ENCODE measurements at places on chromosomes 7 and 10.

DNA sequence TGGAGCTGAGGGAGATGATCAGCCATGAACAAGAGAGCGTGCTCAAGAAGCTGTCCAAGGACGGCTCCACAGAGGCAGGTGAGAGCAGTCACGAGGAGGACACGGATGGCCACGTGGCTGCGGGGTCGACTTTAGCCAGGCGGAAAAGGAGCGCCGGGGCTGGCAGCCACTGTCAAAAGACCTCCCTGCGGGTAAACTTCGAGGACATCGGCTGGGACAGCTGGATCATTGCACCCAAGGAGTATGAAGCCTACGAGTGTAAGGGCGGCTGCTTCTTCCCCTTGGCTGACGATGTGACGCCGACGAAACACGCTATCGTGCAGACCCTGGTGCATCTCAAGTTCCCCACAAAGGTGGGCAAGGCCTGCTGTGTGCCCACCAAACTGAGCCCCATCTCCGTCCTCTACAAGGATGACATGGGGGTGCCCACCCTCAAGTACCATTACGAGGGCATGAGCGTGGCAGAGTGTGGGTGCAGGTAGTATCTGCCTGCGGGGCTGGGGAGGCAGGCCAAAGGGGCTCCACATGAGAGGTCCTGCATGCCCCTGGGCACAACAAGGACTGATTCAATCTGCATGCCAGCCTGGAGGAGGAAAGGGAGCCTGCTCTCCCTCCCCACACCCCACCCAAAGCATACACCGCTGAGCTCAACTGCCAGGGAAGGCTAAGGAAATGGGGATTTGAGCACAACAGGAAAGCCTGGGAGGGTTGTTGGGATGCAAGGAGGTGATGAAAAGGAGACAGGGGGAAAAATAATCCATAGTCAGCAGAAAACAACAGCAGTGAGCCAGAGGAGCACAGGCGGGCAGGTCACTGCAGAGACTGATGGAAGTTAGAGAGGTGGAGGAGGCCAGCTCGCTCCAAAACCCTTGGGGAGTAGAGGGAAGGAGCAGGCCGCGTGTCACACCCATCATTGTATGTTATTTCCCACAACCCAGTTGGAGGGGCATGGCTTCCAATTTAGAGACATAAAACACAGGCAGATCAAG is 3.3 kb downstream of the GDF2 start:
- no peak for DNase-seq

DNA sequence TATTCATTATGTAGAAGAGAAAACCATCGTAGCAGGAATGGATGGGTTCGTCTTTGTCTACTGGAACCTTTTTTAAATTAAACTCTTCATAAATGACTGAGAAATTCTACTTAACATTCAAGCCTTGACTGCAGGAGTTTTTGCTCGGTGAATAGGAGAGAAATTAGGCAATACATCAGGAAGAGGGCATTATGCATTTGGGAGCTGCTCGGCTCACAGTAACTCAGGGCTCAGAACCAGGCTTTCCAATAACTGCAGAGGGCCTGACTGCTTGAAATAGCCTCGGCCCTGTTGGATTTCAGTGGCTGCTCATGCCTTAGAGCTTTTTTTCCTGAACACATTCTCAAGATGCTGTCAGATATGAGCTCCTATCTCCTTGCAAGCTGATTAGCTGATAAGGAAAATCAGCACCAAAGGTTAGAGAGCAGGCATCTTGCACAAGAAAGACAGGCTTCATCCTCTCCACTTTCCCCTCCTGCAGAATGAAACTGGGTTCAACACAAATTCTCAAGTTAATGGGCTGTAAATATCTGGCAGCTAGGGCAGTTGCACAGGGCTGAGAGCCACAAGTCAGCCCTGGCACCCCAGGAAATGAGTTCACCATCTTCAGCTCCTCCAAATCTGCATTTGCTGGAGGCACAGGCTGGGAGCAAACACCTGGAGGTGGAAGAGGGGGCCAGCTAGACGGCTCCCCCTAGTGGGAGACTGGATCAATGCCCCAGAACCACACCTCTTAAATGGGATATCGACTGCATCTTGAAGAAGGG is 24.3 kb downstream of the TECTB start:
- DNase-seq = peak; percentile 82

DNA sequence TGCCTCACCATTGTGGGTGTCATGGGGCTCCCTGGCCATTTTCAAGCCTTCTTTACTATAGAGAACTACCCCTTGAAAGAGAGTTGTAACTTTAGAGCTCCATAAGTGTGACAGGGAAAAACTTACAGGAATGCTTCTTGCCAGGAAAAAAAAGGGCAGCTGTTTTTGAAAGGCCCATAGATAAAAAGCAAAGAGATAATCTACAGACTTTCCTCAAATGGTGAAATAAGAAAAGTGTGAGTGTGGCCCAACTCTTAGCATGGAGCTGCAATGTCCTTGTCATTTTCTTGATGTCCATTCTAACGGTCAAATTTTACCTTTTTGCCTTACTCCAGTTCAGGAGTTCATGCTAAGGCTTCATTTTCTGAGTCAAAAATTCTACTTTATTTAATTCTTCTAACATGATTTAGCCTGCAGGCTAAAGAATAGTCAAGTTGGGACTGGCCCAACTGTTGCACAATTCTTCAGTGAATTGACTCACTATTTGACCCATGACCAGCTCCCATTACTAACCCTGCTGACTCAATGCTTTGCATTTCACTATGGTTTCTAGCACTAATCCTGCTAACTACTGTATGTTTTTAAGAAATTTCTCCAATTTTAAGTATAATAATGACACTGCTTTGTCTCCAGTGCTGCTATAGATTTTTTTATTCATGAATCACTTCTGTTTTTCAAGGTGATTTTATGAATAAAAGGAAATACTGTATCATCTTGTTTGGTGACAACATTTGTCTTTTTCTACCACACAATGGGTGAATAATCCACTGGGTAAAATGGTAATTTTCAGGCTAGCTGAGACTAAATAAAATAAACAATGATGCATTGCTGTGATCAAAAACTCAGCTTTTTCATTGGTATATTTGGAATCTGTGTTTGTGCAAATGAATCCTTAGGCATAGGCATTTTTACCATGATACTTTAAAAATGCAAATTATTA is 41.4 kb upstream of the SGCE start:
- DNase-seq = peak; percentile 86

DNA sequence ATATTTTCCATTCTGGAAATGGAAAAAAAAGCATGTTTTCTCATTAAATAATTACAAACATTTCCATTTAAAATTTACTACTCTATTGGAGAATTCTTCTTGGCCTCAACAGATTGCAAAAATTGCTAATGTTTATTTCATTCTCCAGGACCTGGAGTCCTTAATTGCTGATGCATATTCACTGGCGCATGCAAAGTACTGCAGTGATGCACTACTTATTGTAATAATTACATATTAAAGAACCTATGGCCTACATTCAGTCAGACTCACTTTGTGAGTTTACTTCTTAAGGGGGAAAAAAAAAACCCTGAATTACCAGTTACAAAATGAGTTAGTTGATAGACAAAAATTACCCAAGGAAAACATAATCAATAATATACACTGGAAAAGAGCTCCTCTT is 391.0 kb upstream of the LRRTM3 start:
- DNase-seq = no peak

- no peak for DNase-seq
Observed at GRCh38 chr10:113620511-113620910, 43.3 kb downstream of the NRAP start.

GRCh38 chr7:70380421-70381015 is 751.4 kb upstream of the GALNT17 start:
- DNase-seq = peak; percentile 43

DNA sequence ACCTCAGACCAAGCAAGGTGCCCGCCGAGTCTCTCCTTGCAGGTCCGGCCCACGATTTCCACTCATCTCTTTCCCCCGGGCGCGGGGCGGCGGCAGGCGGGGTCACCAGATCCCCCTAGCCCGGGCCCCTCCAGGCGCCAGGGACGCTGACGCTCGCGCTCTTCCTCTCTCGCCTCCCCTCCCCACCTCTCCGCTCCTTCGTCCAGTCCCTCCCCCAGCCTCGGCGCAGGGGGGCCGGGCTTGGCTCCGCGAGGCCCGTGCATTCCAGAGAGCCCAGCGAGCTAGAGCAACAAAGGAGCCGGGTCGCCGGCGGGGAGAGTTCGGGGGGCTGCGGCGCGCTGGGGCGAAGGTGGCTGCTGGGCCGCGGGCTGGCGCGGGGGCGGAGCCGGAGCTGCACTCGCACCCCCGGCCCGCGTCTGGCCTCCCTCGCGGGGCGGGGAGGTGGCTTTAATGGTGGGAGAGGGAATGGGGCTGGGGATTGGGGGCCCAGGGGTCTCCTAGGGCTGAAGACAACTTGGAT is at the start of gene SMO:
Gene SMO, plus strand, starts transcription at position 262 of the 520 bp plus-strand sequence. CDS start 519 bp downstream, outside the sequence.
- DNase-seq = peak; percentile 50

DNA sequence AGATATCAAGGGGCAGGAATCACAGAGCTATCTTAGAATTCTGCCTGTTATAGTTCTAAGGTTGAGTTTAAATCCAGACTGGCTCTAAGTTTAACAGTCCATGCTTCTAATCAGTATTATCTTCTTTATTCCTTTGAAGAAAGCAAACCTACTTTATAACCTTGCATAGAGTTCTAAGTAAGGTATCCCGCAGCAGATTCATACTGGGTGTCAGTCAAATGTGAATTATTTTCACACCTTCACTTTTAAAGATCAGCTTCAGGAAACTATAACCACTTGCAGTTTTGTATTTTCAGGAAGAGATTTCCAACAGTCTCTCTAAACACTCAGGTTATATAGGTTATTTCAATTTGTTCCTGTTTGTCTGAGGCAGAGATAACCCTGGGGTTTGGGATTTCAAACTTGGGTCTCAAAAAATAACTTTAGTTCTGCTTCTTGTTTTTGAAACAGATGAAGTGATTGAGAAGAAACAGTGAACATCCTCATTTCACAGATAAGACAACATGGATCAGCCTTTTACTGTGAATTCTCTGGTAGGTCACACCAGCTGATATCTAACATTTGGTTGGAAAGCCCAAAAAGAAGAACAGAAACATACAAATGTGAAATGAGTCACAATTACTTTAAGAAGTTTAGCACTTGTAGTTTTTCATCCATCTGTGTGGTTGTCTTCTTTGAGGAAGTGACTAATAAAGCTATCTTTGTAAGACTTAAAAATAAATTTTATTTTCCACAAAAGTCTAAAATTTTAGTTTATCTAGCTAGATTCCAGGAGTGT is 21.4 kb downstream of the STAMBPL1 start:
- DNase-seq = no peak

DNA sequence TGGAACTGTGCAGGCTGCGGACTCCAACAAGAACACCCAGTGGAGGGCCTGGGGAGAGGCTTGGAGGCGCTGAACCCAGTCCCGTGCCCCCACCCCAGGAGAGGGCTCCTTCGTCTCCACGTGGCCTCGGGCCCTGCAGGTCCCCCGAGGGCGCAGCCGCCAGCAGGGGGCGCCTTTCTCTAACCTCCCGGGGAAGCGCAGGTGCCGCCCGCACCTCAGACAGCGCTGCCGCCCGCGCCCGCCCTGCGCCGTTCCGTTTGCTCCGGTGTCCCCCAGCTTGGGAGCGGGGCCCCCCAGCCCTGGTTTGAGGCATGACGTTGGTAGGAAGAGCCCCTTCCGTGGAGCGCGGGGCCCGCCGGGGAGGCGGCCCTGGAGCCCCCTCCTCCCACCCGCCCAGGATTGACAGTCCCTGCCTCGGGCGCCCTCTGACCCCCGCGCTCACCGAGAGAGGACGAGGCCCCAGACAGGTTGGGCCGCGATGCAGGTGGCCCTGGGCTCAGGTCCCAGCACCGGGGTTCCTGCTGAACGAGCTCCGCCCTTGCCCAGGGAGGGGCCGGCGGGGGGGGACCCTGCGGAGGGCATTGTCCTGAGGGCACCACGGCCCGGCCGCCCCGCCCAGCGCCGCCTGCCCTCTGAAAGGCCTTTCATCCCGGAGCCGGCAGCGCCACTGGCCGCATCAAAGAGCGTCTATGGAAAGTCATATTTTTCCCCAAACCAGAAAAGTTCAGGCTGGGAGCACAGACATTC is 42.8 kb downstream of the FOXL3 start:
- peak; percentile 67 for DNase-seq

GRCh38 chr10:100886963-100887362 is 25.8 kb upstream of the SLF2 start:
- no peak for DNase-seq

GRCh38 chr7:51591223-51591622 is 274.6 kb upstream of the COBL start:
- DNase-seq = no peak

- no peak for DNase-seq
Observed at GRCh38 chr10:62709200-62709599, 95.3 kb upstream of the ADO start.

DNA sequence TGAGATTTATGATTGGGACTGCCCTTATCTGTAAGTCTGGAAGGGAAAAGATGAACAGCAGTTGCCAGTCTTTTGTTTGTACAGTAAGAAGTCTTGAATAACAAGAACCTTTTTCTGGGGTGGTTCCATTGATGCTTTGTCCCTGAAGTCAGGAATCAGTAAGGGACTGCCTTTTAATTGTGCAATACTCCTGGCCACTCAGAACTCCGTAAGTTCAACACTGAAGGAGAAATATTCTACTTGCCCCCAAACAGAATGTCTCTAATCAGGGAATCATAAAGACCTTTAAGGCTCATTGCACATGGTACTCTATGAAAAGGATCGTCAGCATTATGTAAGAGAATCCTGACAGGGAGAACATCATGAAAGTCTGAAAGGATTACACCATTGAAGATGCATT is 361.4 kb downstream of the EXOC4 start:
- DNase-seq = no peak

DNA sequence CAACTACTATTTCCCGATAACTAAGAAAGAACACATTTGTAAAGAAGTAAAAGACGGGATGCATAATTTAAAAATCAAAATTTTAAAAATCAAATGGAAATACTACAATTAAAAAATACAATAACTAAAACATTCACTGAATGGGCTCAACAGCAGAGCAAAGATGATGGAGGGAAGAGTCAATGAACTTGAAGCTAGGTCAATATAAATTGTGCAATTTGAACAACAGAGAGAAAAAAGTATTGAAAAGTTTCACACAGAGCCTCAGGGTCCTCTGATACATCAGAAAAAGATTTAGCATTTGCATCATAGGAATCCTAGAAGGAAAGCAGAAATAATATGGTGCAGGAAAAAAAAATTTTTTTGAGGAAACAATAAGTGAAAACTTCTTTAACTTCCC is 581.0 kb downstream of the KCNMA1 start:
- no peak for DNase-seq

GRCh38 chr7:19030281-19030680 is 87.2 kb downstream of the TWIST1 start:
- peak; percentile 4 for DNase-seq

DNA sequence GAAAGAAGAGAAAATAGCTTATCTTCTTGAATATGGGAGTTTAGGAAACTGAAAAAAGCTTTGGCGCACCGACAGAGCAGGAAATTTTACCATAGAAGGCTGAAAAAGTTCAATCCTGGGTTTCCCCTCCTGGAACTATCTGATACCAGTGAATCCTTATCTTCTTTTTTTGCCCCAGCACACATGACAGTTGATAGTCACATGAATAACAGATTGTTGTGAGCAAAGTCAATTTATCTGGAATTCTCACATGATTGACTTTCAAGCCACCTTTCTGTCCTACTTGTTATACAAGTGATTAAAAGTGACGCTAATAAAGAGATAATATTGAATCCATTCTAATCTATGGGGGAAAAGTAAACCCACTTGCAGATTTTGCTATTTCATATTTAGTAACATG is 365.8 kb upstream of the NPVF start:
- no peak for DNase-seq
